Fibroblast of the aortic adventitia (primary cell): ENCODE measurements at places on chromosomes 2 and 18.

- DNase-seq: no peak
Measured at GRCh38 chr18:79637921-79638909, 41.4 kb upstream of the CTDP1 start.

DNA sequence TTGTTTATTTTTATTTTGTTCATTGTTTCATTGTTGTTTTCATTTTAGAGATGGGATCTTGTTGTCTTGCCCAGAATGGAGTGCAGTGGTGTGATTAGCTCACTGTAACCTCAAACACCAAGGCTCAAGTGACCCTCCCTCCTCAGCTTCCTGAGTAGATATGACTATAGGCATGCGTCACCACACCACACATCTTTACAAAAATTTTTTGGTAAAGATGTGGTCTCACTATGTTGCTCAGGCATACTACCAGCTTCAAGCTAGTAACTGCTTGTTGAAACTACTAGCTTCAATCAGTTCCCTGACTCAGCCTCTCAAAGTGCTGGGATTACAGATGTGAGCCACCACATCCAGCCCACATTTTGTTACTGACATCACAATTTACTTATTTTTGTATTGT is 14.8 kb downstream of the FAM237A start:
- DNase-seq: no peak

DNA sequence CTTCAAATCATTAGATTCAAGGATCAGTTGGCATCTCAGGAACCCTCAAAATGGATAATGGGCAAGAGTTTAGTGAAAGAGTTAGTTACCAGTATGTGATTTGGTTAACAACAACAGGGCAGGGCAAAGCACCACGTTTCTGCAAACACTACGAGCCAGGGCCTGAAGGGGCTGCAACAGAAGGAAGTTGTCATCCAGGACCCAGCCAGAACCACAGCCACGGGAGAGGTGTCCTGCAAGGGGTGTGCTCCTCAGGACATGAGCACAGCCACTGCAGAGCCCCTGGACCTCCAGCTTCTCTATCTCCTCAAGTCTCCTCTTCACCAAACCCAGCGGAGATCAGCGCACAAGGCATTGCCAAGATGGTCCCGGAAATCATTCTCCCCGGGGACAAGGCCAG is 173.3 kb upstream of the PIEZO2 start:
- no peak for DNase-seq

- peak; percentile 53 for DNase-seq
Measured at GRCh38 chr2:177338177-177338721, 54.3 kb upstream of the AGPS start.

- DNase-seq: peak; percentile 33
Measured at GRCh38 chr2:161414042-161415033, 1.8 kb upstream of the TBR1 start.

- DNase-seq: no peak
Measured at GRCh38 chr2:75406131-75406581, 154.6 kb downstream of the EVA1A start.

- no peak for DNase-seq
Measured at GRCh38 chr2:105820691-105821090, 76.0 kb downstream of the NCK2 start.

- peak; percentile 6 for DNase-seq
Measured at GRCh38 chr2:145524836-145525235, 1004.9 kb upstream of the ZEB2 start.

DNA sequence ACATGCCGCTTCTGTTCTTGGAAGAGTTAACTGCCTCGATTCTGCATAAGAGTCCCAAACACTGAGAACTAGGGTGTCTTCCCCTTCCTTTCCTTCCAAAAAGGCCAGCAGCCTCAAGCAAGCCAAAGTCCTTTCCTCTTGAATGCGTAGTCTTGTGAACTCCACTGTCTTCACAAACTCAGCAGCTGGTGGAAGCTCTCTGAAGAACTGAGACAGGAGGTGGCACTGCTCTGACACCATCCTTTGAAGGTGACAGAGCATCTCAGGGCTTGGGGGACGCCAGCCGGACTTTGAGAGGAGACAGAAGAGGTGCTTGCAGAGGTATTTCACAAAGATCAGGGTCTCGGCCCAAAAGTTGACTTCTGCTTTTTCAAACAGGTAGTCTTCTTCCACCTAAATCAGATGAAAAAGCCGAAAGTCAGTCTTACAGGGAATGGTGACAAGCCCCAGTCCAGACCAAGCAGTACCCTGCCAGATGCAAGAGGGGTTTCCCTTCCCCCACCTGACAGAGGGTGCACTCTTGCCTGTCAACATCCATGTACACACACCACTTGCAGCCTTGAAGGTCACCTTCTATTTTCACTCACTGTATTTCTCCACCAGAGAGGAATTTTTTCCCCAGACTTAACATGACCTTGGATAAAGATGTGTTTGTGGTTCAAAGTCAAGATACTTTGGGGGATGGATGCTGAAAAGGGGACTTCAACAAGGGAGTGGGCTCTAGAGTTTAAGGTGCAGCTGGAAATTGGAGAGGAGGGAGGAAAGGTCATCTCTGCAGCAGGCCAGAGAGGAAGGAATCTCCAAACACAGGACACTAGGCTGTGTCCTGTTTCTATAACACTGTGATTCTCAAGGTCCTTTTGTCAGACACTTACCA is 4.8 kb upstream of the ZFP36L2 start:
- no peak for DNase-seq

DNA sequence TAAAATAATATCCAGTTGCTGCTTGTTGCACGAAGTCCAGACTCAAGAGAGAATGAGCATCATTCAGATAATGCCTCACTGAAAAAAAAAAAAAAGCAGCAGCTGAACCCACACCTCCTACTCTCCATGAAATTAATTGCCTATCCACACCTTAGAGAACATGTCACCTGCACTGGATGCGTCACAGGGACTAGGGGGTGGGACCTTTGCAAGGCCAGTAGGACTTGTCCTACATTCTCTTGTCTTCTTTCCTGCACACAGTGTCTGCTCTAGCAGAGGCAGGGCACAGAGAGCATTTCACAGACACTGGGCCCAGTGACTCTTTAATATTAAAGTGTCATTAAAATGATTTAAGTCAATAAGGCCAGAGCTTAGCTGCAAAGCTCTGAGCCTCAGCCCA is at the start of gene ABCA12:
ABCA12 (minus strand) TSS at position 148 of the 400 bp plus-strand sequence. CDS start 418 bp downstream, outside the sequence.
- DNase-seq: no peak

DNA sequence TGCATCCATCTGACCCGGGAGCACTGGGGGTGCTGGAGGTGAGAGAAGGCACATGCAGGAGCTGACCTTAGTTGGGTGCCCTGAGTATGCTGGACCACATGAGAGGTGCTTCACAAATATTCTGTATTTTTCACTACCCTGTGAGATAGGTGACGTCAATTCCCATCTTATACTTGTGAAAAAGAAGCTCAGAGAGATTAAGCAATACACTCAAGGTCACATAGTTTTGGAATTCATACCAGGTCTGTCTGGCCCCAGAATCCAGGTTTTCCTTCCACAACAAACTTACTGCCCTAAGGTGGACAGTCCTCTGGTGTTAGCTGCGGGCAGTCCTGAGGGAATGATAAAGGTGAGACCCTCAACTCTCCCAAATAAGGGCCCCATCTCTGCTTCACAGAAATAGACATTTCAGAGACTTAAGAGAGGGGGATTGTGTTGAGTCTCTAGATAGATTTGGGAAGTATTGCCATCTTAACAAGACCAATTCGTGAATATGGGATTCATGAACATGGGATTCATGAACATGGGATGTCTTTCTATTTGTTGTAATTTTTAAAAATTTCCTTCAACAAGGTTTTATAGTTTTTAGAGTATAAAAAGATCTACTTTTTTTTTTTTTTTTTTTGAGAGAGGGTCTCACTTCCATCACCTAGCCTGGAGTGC is 64.0 kb upstream of the SMAD7 start:
- DNase-seq: no peak

GRCh38 chr2:137117385-137117784 is 352.0 kb downstream of the THSD7B start:
- no peak for DNase-seq

DNA sequence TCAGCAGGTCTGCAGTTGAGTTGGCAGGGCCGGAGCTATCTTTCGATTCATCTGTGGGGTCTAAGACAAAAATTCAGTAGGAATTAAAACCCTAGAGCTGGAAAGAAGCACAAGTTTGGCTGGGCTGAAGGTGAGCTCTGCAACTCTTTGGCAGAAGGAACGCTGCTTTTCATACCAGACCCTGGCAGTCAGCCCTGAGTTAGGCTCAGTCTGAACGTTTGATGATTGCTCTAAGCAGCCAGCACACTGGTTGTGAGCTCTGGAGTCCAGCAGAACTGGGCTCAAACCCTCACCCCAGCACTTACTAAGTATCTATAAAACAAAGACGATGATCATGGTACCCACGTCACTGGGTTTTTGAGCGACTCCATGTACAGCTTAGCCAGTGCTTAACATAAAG is 192.5 kb downstream of the TNS1 start:
- peak; percentile 15 for DNase-seq

DNA sequence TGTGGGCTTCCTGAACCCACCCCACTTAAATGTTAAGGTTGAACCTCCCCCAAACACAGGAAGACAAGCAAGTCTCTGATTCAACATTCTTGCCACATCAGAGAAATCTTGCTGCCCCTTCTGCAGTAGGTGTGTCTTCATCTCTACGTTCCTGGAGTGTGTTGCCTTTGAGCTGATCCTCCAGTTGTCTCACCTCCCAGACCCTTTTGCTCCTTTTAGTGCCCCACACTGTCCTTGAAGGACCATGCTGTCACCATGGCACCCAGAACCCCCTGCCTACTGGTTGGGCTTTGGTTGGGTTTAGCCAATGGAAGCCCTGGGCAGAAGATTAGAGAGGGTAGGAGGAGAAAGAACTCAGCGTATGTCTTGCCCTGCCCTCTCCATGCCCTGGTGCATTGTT is 10.7 kb downstream of the CAB39 start:
- DNase-seq: no peak

DNA sequence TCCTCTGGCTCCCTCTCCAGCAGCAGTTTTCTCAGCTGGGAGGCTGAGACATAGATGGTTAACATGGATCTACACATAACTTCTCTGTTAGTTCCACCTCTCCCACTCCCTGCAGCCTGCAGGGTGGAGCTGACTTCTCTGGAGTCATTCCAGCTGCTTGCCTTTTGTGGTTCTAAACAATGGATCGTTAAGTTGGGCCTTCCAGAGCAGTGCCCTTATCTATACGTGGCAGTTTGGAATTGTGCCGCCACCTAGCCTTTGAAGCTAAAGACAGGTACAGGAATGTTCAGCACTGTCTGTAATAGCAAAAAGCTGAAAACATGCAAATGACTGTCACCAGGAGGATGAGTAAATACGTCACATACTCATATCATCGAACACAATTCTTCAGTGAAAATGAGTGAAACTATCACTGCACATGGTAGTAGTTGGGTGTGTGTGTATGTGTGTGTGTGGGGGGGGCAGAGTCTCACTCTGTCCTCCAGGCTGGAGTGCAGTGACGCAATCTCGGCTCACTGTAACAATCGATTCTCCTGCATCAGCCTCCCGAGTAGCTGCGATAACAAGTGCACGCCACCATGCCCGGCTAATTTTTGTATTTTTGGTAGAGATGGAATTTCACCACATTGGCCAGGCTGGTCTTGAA is 50.3 kb downstream of the SH2D6 start:
- DNase-seq: peak; percentile 84

DNA sequence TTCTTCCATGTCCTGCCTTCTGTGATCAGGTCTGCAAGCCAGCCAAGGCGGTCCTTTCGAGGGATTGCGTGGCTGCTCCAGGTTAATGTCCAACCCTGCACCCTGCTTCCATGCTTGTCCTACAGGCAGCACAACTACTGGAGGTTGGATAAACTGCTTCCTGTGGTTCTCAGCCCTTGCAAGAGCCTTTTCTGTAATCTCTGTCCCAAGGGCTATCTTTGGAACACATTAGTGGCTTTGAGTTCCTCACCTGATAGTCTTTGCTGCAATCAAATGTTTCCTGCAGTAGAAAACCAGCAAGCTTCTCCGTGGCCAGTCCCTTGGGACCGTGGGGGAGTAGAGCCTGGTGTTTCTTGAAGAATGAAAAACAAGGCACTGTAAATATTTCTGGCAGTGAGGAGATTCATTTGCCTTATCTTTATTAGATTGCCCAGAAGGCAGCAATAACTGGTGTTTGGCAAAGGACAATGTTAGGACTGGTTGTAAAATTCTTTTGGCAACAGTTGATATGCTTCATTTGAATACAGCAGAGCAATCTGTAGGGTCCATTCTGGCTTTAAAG is 214.4 kb downstream of the FHOD3 start:
- DNase-seq: peak; percentile 46

DNA sequence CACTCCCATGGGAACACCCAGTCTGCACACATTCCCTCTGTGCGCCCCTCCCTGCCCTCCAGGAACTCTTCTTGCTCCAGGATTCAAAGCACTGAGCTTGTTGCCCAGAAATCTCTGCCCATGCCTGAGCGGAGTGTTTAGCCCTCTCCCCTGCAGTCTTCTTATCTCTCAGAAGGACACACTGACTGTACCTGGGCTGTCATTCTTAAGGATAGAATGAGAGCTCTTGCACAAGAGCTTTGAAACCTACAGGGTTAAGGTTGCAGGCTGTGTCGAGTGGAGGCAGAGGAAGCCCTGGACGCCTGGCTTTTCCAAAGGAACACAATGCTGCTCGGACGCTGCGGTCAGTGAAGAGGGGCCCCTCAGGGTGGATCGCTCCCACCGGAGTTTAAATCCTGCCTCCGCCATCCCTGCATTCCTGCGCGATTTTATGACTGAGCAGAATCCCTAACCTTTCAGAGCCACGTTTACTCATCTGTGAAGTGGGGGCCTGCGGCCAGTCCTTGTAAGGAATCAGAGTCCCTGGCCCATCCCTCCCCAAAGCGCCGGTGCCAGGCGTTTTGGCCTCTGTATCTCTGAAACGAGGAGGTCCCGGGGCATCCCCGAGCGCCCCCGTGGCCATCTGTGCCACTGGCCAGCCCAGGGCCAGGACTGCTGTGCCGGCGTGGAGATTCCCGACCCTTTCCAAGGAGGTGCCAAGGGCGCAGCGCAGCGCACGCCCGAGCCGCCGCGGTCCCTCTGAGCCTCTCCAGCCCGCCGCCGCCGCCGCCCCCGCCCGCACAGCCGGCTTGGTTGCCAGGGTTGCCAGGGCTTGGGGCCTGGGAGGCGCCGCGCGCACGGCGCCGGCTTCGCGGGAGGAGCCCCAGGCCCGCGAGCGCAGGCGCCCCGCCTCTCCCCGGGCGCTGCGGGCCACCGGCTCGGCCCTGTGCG is 58.9 kb downstream of the FAM168B start:
- DNase-seq: peak; percentile 7

GRCh38 chr2:100142393-100142792 is at the start of gene AFF3:
AFF3 (minus strand) TSS chr2:100142590; CDS start chr2:100104454, 38,136 bp downstream.
- no peak for DNase-seq

- DNase-seq: peak; percentile 53
Measured at GRCh38 chr2:196783431-196784094, 15.9 kb downstream of the GTF3C3 start.

GRCh38 chr2:65136253-65136652 is 6.3 kb upstream of the RAB1A start:
- DNase-seq: no peak

- DNase-seq: no peak
Measured at GRCh38 chr2:37770797-37771196, 99.4 kb upstream of the CDC42EP3 start.

DNA sequence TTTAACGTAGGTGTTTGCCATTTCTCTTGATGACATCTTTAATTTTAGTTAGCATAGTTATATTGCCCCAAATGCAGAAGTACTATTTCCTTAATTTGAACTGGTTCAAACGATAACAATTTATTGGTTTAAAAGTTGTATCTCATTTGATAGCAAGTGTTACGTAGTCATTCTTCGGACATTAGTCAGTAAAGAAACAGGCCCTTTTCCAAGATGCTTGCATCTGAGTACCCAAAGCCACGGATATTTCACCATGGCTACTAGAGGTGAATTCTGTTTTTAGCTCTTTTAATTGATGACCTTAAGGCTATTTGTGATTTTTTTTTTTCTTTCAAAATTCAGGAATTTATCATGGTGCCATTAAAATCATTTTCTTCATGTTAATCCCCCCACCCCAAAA is 32.1 kb downstream of the GLS start:
- peak; percentile 42 for DNase-seq

GRCh38 chr18:42756214-42756613 is 359.3 kb downstream of the RIT2 start:
- DNase-seq: no peak
